ENCODE measurements at places on chromosomes 11 and 22.

GRCh38 chr11:100214791-100215190 lies 472.3 kb upstream of the ARHGAP42 start:
- no peak for DNase-seq

DNA sequence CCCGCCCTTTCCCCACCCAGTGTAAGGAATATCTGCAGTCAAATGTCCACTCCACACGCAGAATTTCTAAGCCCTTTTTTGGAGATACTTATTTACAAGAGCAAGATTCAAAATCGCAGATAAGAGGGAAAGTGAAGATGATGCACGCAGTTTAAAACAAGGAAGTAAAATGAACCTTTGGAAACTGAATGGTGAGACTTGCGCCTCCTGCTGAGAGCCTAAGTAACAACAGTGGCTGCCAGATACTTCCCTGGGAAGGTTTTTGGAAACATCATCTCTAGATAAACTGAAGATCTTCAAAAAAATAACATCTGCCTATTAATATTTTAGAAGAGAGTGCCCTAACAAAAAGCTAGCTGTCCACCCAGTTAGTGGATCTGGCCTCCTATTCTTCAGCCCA lies 963.1 kb upstream of the FAT3 start:
- peak; percentile 27 for DNase-seq

DNA sequence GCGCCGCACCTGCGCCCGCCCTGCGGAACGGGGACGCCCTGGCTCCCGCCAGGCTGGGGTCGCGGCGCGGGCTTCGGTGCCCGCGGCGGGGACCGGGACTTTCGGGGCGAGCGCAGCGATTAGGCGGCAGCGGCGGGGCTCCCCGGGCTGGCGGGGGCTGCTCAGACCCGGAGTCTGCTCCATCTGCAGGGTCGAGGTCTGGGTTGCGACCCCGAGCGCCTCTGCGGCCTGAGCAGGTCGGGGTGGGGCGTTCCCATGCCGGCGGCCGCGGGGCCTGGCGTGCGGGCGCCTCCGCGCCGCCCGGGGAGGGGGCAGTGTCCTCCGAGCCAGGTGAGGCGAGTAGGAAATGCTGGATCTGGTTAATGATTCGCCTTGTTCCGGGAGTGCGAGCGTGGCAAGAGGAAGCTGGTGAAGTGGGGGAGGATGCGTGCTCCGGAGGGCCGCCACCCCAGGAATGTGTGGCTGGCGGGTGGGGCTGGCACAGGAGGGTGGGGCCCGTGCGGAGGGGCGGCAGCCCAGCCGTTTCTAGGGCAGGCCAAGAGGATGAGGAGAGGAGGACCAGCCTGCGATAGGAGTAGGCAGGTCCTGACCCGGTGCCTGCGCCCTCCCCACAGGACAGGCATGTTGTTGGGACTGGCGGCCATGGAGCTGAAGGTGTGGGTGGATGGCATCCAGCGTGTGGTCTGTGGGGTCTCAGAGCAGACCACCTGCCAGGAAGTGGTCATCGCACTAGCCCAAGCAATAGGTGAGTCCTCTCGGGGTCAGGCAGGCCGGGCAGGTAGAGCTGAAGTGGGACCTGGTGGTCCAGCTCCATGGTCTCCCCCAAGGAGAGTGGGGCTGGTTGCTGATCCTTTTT lies 606 bp downstream of the RASSF7 start:
- DNase-seq: peak; percentile 46

GRCh38 chr11:48051217-48051830 lies 71.0 kb downstream of the PTPRJ start:
- no peak for DNase-seq

DNA sequence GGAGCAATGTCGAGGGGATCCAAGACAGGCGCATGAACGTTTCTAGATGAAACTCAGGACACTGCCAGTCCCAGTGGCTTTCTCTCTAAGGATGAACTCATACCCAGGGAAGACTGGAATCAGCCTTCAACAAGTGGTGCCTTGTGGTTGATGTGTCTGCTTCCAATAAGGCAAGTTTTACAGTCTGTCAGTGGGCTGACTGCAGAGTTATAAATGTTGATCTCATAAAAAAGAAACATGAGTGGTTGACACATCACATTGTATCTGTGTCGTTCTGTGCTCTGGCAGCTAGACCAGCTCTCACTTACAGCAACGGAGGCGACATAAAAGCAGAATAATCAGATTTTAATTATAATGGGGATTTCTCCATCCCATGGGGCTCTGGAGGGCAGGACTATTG lies 96.7 kb downstream of the SNX19 start:
- no peak for DNase-seq

DNA sequence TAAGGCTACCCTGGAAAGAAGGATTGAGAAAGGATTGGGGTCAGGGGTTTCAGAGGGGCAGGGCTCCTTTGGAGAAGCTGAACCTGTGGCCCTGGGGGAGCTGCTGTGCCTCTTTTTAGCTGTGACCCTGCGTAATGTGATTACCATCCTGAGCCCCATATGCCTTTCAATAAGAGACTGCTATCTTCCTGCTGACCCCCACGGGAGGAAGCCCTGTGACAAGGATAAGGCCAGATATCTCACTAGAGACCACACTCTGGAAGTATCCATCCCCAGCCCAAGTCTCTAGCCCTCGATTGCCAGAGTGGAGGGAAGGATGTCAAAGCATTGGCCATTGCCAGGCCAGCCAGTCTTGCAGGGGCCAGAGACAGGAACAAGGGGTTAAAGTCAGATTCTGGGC lies 4.8 kb upstream of the SLC39A13 start:
- no peak for DNase-seq

DNA sequence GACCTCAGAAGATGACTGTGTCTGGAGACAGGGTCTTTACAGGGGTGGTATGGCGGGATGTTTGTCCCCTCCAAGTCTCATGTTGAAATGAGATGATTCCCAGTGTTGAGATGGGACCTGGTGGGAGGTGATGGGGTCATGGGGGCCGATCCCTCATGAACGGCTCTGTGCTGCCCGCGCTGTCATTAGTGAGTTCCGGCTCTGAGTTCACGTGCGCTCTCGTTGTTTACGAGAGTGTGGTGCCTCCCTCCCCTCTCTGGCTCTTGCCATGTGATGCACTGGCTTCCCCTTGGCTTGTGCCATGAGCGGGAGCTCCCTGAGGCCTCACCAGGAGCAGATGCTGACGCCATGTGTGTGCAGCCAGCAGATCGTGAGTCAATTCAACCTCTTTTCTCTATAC lies 830.8 kb downstream of the TBC1D22A start:
- no peak for DNase-seq

DNA sequence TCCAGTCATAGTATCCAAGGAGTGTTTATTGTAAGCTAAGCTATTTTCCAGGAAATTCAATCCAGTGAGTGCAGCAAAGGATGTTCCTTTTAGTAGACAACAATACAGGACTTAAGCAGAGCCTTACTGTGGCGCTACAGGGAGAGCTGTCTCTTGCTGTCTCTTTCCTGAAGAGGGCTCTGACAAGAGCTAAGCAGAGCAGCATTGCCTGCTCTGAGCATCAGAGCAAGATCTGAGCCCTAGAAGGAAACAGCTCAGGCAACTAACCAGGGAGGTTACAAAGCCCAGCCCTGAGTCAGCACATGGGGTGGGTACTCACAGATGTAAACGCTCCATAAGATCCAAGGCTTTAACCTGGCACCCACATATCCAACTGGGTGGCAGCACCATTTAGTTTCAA lies 8.0 kb downstream of the LAYN start:
- DNase-seq: no peak

DNA sequence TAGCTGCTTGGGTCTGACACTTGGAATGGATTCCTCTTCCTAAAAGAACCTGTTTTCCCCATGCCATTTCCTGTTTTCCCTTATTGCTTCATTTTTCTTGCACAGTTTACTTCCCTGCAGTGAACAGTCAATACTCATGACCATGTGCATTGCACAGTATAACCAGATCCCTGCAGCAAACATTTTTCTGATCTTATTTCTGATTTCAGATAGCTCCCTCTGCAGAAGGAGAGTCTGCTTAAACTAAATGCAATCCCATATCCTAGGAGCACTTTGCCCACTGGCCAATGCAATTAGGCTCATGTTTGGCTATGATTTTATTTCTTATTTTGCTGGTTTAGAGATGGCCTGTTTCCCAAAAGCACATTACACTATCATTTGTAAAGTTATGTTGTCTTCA lies 96.7 kb upstream of the CD44 start:
- DNase-seq: no peak

GRCh38 chr11:94834911-94835593 lies 66.9 kb downstream of the AMOTL1 start:
- DNase-seq: no peak

DNA sequence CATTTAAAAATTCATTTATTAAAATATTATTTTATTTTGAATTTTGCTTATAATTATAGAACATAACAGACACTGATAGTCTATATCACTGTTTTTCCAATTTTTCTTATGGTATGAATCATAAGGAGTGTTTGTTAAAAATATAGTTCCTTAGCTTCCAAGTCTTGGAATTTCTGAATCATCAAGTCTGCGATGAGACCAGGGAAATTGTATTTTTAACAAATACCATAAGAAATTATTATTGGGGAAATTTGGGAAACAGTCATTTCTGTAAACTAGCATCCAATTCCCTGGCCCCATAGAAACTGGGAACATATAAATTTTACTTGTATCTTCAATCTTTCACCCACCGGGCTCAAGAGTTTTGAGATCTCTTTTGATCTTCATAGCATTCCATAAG lies 38.0 kb upstream of the PICALM start:
- no peak for DNase-seq

- DNase-seq: no peak
Measured at GRCh38 chr11:119594639-119595249, 134.3 kb downstream of the NECTIN1 start.

DNA sequence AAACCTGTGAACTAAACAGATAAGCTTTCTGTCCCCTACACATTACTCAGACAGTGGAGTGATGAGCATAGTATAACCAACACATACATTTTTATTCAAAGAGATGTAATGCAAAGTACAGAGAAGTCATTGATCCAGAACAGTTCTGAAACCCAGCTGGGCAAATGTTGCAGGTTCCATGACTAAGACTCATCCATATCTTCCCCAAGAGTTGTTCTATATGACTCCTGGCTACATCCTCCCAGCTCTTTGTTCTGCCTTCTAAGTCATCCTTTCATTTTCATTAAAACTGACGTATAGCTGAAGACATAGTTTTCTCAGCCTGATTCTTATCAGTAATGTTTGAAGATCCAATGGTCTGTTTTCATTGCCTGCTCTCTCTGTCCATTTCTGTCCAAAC lies 47.3 kb downstream of the PLAAT5 start:
- no peak for DNase-seq

- no peak for DNase-seq
Measured at GRCh38 chr11:118918686-118919280, 6.9 kb downstream of the BCL9L start.

DNA sequence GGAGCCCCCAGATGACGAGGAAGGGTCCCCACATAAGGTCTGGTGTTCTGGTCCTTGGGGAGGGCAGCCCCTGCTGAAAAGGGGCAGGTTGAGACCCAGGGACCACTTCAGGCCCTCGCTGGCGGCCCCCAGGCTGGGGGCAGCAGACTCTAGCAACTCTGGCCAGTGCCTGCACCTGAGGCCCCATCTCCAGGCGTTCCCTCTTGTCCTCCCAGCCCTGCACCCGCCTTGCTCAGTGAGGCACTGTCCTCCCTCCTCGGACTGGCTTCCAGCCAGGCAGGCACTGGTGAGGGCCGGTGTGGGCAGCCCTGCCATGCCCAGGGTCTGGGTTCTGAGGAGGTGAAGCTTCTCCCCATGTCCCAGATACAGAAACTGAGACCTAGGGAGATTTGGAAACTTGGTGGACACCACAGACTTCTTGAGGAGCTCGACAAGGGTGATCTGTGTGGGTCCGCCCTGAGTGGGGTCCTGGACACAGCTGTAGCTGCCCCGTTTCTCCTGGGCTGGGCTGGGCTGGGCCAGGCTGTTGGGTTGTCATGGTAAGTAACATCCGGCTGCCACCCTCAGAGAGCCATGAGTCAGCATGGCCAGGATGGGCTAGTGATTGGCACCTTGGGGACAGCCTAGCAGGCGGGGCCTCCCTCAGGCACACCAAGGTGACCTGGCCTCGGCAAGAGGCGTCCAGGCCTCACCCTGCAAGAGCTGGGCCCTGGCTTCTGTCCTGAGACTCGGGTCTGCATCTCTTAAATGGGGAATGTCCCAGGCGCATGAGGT lies 11.1 kb upstream of the PHLDA2 start:
- no peak for DNase-seq

GRCh38 chr11:93729129-93729616 lies 12.1 kb downstream of the TAF1D start:
- no peak for DNase-seq

- no peak for DNase-seq
Measured at GRCh38 chr11:78474451-78474850, 56.8 kb upstream of the GAB2 start.

- no peak for DNase-seq
Measured at GRCh38 chr11:132913886-132914285, 618.4 kb downstream of the OPCML start.

DNA sequence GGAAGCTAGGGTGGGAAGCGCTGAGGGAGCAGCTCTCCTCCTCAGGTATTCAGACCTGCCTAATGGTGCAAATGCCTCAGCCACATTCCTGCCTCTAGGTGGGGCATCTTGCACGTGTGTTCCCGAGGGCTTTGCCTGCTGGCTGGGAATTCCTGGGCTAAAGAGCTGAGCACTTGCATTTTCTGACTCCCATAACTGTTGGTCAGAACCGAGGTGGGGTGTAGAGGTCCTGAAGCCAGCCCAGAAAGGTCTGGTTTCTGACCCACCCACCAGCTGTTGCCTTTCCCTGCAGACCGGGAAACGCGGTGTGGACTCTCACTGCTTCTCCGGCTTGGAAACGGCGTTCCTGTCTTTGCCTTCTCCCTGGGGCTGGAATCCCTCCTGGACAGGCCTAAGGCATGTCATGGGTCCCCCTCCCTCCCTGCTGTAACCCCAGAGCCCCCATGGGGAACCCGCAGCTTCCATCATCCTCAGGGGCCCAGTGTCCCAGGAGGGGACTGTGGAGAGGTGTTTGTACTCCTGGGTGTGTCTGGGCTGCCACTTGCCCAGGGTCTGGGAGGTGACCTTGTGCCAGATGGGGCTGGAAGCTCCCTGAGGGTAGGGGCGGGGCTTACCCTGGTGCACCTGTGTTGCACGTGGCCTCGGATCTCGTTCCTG lies 24.0 kb upstream of the SMIM38 start:
- no peak for DNase-seq

DNA sequence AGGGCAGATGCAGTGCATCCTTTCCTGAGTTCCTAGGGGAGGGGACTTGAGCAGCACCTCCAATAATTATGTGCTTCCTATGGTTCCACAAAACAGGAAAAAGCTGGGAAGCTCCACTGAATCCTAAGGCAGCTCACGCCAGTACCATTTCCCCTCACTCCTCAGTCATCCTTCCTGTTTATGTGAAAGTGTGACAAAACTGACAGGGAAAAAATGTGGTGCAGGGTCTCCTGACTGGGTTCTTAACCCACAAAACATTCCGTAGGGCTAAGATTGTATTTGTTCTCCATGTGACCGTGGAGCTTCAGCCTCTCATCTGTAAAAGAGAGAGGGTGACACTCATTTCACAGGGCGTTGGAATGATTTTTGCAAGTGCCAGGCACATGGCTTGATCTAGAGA lies 12.2 kb upstream of the LYVE1 start:
- DNase-seq: no peak
